GM12864 (cell line): ENCODE measurements at places on chromosomes 2 and 18.

DNA sequence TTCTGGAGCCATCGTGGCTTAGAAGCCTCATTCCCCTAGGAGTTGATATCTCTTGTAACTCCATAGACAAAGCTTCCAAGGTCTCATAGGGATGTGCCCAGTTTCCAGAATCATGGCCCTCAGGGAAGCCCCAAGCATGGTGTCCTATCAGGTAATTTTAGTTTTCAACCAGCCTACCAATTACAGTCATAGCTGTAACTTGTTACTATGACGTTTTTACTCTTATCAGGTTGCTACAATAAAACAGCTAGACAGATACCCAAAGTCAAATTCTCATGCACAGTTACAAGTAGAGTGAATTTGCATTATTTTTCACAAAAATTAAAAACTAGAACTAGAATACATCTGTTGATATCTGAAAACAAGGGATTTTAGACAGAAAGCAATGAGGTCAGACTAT, 8.9 kb downstream of the LYPD6 start:
- no peak for DNase-seq

- DNase-seq = no peak
These were observed 141.8 kb downstream of the MEIS1 start for GRCh38 chr2:66576561-66577320.

DNA sequence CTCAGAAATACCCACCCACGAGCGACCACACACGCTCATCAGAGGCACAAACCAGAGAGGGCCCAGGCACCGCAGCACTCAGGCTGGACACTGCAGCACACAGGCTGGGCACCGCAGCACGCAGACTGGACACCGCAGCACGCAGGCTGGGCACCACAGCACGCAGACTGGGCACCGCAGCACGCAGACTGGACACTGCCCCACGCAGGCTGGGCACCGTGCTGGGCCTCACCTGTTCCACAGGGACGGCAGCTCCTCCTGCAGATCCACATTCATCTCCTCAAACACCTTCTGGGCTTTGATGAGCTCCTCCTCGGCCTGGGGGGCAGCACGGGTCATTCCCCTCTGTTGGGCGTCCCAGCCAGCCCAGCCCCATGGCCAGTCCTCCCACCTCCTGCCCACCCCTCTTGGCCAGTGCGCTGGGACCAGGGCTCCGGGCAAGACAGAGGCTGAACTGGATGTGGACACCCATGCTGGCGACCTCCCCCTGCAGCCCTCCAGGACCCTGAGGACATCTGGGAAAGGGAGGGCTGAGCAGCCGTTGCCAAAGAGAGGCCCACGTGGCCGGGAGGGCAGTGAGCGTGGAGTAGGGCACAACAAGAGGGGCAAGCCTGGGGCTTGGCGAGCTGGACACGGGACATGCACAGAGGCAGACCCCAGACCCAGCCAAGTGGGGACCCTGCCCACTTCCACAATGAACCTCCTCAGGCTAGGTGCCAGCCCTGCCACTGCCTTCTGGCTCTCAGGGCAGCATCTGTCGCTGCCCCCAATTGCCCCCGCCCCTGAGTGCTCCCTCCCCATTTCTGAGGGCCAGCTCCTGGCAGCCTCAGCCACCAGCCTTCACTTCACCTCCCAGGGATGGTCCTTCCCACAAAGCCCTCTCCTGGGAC, 43.0 kb downstream of the BIN1 start:
- DNase-seq = no peak

DNA sequence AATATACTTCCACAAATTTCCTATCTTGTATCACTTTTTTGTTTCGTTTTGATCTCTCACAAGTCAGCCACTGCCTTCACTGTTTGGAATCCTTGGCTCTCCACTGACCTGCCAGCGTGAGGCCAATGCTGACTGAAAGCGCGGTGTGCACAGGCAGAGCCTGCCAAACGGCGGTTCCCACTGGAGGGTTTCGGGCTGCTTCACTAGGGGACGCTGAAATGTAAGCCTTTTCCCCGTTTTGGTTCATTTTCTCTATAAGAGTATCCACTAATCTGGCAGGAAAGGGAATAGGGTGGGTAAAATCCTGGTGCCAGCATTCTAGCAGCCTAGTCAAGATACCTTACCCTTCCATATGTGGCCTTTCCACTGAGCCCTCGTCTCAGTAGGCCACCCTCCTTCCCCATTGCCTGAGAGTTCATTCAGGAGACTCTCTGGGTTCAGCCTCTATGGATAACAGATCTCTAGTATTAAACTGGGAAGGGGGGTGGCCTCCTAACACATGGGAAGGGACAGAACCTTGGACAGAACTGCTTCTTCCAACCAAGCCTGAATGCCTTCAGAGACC, 91.5 kb downstream of the DYM start:
- DNase-seq = no peak

DNA sequence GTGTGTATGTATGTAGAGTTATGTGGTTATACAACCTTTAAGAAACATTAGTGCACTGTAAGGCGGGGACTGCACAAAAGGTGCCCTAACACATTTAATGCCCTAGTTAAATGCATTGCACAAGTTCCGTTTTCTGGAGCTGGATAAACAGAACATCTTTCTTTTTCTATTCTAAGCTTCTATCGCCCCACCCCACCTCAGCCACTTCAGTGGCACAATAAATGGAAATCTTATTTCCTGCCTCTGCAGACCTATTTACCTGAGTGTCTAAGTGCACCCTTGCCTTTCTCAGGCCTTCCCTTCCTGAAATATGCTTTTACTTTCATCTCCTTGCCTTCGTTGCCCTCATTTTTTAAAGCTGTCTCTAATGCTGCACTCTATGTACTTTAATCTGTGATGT, 123.5 kb downstream of the TANC1 start:
- peak; percentile 45 for DNase-seq

DNA sequence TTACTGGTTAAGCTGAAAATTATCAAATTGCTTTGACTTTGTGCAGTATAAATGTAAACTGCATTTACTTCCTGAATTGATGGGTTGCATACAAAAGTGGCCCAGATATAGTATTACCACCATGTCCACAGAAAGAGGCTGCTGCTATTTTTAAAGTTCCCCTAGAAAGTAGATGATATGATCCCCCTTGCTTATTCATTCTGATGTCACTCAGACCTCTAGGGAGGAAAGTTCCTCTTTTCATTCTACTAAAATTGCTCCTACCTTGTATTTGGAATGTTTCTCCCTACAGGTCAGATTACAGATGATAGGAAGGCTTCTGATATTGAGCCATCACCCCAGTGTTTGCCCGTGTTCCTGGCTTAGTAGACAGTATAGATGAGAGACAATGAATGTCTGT, 247.6 kb upstream of the TNP1 start:
- no peak for DNase-seq

DNA sequence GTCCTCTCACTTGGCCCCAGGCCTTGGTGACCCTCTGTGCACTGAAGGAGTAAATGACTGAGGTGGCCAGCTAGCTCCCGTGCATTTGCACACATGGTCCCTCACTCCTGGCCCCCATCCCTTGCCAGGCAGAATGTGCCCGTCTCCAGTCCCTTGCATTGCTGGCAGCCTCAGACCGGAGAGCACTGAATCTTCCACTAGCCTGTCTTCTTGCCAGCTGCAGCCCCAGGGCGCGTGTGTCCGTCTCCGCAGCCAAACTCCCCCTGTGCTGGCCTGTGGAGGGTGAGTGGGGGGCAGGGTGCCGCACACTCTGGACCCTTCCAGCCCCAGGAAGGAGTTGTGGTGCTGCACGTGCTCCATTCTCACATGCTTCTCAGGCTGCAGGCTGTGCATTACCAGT, 35.9 kb downstream of the INPP4A start:
- DNase-seq = no peak

DNA sequence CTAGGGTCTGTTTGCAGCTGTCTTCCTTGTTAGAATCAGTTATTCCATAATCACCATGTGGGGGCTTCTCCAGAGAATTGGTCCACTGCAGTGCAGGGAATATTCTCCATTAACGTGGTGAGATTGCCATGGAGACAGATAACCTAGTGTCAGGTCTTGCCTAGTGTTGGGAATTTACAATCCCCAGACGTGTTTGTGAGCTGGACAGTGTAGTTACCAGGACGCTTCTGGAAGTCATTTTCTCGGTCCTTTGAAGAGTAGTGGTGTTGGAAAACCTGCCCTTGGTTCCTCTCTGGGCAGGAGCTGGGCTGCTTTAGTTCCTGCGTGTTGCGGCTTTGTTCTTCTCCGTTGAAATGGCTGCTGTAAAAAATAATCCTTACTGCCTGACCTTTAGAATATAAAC, 68.8 kb upstream of the LYPD6B start:
- DNase-seq = no peak

DNA sequence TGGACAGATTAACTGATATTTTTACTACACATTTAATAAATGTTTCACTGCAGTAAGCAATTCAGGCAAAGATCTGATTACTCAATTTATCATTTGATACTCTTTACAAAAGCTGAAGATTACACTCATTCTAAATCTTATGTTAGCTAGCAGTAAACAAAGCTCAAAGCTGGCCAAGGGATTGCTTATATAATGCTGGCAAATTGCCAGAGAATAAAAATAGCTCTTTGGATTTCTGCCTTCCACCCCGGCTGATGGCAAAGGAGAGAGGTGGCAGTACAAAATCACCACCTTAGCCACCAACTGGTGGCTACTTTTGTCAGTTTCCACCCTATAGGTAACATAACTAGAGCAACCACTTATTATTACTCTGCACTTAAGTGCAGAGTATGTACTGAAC, 320.5 kb downstream of the FSIP2 start:
- DNase-seq = no peak

DNA sequence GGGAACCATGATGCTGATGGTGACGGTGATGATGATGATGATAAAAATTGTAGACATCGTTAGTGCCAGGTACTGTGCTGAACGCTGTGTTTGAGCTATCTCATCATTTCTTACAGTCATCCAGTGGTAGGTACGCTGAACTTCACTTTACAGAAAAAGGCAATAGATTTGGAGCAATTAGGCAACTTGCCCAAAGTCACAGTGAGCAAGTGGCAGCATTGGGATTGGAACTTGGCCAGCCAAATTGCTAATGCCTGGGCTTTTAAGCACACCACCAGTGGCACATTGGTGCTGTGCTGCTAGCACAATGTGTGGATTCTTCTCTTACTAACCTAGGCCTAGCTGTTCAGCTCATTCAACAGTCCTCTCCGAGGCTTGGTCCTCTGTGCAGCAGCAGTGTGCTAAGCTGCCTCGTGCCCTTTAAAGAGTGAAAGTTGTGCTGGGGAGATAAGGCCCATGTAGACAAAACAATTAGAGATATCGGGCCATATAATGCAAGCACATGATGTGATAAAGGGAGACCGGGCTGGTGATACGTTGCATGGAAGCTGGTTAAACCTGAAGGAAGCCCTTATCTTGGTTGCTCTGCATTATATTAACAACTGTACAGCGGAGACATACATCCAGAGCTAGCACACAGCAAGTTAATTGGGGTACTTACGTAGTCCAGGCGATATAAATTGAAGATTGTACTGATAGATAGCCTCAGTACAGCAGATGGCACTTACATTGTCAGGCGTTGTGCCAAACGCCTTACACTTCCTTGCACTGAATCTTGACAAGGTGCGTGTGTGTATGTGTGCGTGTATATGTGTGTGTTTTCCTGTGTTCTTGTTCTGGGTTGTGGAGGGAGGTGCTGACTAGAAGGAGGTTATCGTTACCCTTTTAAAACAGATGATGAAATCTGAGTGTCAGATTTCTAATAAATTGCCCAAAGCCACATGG, 28.4 kb downstream of the HK2 start:
- DNase-seq = no peak

DNA sequence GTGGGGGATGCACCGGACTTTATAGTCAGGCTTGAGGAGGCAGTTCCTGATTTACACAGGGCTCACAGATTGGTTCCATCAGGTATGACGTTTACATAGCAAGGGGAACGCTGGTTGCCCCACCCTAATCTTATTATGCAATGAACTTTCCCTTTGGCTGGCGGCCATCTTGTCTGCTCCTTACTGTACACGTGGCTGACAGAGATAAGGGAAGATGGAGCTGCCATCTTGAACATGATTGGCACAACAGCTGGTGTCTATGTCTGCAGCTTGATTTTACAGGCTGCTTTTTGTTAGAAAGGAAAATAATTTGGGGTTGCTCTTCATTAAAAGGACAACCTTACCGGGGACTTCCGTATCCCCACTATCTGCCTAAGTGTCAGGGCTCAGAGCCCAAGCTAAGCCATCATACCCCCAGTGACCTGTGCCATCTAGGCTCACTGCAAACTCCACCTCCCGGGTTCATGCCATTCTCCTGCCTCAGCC, 33.5 kb upstream of the ATG16L1 start:
- DNase-seq = no peak

DNA sequence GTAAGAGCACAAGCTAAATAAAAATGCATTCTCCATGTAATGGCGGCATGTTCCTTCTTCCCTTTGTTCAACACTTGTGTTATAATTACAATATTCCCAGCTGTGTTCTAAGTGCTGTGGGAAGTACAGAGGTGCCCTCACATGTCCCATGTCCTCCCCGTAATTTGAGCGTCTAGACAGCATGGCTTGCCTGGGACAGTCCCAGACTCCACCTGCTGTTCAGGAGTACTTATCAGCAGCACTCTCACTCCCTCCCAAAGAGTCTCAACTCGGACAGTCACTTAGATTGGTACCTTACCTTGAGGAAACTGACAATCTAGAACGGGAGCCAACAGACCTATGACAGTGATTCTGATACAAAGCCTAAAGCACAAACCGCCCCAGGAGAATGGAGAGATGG, 370.5 kb downstream of the EIPR1 start:
- no peak for DNase-seq

DNA sequence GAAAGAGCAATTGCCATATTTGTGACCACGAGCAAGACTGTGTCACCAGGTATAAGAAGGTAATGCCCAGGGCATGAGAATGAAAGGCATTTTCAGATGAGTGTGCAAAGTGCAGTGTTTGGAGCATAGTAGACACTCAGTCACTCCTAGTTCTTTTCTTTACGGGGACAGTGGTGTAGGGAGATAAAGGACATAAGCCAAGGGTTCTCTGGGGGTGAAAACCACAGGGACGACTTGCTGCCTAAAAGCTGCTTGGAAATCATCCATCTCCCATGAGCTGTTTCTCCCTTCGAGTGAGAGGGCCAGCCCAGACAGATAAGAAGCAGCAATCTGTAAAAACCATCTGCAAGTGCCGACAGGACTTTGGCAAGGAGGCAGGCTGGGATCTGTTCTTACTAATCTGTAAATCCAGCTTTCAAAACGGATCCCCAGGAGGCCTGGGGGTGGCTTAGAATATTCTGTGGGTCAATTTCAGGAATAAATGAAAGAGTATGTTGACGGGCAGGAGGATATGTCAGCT, 221.6 kb downstream of the LPIN1 start:
- no peak for DNase-seq
